ENCODE measurements at places on chromosomes 1 and 21. TPM values are rescaled to one million over a fixed set of nuclear protein-coding genes. Genes with fewer than 3 reads are reported as not detected.
A peak's percentile ranks its signal among the peaks of the same experiment; 100 is the strongest.

DNA sequence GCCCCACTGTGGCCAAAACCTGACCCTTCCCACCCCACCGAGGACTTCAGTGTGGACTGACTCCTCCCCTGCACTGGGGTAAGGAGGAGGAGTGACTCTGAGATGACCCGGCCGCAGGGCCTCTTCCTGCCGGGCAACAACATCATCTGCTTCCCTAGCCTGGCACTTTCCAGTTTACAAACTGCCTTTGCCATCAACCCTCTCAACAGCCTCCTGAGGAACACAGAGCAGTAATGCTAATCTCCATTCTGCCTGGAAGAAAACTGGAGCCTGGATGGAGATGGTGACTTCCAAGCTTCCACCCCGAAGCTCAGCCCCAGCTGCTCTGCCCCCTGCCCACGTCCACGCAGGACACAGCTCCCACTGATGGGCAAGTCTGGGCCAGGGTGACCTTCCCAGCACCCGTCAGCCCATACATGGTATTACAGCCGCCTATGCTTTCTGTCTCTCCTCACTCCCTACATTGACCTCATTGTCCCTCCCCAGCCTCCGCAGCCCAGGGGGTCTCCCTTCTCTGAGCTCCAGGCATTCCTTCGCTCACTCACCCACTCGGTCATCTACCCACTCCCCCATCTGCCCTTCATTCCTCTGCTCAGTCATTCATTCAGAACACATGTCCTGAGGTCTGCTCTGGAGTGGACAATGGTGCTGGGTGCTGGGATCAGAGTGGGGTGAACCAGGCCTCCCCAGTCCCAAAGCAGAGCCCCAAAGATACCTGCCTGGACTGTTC lies 34.2 kb downstream of the RAP1GAP start:
- DNase-seq = no peak

The GPATCH2 gene
- total RNA-seq = 11.3 TPM

DNA sequence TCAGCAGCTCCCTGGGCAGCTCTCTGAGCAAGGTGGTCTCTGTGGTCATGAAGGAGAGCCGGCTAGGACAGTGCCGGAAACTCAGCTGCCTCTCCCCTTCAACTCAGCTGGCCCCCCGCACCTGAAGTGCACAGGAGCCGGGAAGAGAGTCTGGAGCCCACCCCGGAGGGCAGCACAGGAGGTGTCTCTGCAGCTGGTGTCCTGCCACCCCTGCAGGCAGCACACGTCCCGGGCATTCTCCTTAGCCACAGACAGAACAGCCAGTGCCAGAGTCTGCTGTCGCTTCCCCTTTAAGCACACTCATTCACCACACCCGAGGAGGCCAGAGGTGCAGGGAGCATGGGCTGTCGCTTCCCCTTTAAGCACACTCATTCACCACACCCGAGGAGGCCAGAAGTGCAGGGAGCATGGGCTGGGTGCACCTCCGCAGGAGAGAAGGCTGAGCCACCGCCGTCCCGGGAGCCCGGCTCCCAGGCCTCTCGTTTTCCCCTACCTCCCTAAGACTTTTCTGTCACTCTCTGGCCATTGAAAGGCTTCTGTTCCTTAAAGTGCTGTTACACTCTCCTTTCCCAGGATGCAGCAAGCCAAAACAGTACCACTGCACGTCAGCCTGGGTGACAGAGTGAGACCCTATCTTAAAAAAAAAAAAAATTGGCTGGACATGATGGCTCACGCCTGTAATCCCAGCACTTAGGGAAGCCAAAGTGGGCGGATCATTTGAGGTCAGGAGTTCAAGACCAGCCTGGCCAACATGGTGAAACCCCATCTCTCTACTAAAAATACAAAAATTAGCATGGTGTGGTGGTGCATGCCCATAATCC lies 16.9 kb upstream of the SAMD11 start:
- peak; percentile 46 for DNase-seq

The C1orf185 gene
- total RNA-seq = not detected

DNA sequence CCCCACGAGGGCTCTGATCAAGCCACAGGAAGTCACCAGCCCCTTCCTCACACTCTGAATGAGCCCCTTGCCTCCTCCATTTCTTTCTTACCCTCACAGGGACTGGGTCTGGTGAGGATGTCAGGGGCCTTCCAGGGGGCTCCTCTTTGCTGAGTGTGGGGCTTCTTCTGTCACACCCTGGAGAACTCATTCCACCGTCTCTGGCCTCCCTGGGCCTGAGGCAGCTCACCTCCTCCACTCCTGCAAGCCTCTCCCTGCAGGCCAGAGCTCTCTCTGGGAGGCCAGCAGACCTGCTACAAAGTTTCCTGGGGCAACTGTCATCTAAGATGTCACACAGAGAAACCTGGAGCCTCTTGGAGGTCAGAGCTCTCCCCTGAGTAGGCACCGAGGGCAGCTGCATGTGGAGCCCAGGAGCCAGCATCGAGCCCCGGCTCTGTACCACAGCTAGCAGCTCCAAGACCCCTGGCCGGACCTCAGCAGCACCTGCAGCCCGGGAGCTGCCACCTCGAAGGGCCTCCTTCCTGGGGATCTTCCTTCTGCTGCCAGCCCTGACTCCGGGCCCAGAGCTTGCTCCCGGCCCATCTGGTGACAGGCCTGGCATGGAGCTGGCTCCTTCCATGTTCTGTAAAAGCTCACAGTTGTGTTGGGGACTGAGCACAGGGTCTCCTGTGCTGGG lies 1.1 kb downstream of the SPOCD1 start:
- no peak for DNase-seq

The IL20 gene
- total RNA-seq = not detected

All from HCT116 (cell line).